T-helper 2 cell (primary cell): ENCODE measurements at places on chromosomes 13 and 19.

DNA sequence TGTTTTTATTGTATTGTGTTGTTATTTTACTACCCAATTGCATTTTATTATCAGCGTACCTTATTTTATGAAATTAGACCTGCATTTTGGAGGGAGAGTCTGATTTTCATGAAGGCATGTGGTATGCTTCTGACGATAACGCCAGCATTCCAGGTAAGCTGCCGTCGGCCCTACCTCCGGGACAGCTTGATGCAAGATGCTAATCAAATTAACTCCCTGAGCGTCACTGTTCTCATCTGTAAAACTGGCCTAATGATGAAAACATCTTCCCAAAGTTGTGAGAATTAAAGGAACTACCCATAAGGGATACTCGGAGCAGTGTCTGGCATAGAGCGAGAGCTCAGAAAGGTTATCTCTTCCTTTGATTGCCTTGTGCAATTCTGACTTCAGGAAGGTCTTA, 12.9 kb upstream of the LAIR2 start:
- DNase-seq, result no peak

DNA sequence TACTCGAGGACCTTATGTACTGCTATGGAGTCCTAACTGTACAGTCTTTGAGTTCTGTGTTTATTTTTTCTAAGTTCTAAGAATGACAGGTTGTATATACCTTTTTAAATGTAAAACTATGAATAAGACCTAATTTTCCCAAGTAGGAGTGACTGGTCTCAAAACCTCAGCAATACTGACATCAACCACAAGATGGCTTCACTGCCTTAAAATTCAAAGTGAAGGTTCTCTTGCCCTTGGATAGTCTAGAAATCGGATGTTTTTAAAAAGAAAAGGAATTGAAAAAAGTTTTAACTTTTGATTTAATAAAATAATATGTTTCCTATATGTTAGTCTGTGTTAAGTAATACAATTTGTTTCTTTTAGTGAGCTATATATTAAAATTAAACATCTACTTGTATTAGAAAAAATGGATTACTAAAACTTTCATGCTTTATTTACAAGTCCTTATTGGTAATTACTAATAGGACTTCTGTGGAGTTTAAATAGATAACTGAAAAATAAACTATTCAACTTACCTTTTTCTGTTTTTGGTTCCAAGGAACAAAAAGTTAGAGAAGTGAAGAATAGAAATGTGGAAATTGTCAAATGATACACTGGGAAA, 52.0 kb downstream of the TDRD3 start:
- no peak for DNase-seq

DNA sequence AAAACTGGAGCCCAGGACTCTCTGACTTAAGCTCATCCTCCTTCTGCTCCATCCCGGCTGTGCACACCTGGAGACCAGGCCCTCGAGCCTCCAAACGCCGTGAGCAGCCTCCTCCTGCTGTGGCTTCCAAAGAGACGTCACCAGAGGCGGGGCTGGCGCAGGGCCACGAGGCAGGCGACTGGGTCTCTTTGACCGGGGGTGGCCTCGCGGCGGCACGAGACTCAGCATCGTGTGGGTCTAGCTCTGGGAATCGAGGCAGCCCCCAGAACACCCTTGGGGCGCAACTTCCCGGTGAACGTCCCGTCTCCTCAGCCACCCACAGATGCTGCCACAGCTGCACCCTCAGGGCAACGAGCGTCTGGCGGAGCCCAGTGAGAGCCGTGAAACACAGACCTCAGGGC, 22.8 kb downstream of the RASA3 start:
- no peak for DNase-seq

DNA sequence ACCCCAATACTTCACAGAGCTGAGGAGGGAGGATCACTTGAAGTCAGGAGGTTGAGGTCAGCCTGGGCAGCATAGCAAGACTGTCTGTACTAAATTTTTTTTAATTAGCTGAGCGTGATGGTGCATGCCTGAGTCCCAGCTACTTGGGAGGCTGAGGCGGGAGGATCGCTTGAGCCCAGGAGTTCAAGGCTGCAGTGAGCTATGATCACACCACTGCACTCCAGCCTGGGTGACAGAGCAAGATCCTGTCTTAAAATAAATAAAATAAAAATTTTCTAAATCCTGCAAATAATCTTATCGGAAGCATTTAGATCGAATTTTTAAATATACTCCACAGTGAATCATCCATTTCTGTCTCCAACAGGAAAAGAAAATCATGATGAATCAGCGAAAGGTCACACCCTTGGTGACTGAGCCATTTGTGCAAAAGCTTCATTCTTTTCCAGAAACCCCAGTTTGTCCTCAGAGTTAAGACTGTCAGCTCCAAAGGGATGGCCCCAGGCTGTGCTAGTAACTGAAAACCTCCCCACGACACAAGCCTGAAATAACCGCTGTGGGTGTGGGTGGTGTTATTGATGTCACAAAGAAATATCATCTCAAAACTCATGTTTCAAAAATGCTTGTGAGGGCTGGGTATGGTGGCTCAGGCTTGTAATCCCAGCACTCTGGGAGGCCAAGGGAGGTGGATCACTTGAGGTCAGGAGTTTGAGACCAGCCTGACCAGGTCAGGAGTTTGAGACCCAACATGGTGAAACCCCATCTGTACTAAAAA, 167.6 kb downstream of the PTPRS start:
- no peak for DNase-seq

- DNase-seq, result no peak
Observed at GRCh38 chr19:44845286-44845611, 848 bp upstream of the NECTIN2 start.

DNA sequence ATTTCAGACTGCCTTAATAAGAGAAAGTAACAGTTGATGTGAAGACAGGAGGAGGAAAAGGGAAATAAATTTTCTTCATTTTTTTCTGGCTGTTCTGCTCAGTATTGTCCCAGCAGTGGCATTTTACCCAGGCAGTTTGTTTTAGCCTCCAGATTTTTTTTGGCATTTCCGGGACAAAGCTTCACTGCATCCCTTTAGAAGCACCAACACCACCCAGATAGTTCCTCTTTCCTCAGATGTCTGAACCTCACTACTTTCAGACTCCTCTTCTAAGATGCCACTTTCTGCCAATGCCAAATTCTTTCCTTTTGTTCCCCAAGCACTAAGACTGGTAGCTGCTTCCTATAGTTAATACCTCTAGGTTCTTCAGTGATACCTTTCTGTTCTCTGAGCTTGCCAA, 480.1 kb upstream of the SLC10A2 start:
- no peak for DNase-seq
